Left renal cortex interstitium (tissue), 4 donors: ENCODE measurements at places on chromosomes 5 and 9. TPM values are rescaled to one million over a fixed set of nuclear protein-coding genes. Genes with fewer than 3 reads are reported as not detected.

DNA sequence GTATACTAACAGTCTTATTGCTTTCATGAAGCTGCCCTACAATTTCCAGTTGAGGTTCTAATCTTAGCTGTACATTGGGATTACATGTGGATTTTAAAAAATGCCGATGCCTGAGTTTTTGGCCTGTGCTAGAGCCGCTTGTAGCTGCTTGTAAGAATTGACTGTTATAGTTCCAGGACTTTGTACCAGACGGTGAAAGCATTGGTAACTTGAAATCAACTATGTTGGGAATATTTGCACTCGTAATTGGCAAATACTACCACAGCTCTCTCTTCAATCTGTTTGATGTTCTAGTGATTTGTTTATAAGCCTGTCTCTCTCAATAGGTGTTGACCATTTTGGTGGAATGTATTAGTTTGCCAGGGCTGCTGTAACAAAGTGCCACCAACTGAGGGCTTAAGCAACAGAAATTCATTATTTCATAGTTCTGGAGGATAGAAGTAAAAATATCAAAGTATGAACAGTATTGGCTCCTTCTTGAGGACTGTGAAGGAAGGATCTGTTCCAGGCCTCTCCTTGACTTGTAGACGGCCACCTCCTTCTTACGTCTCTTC lies 50.5 kb upstream of the DHFR start:
- DNase-seq = no peak

- DNase-seq = no peak
These were observed 420.9 kb upstream of the DAP start for GRCh38 chr5:11181940-11182339.

GRCh38 chr5:94093300-94093699 lies 351.9 kb upstream of the POU5F2 start:
- no peak for DNase-seq

DNA sequence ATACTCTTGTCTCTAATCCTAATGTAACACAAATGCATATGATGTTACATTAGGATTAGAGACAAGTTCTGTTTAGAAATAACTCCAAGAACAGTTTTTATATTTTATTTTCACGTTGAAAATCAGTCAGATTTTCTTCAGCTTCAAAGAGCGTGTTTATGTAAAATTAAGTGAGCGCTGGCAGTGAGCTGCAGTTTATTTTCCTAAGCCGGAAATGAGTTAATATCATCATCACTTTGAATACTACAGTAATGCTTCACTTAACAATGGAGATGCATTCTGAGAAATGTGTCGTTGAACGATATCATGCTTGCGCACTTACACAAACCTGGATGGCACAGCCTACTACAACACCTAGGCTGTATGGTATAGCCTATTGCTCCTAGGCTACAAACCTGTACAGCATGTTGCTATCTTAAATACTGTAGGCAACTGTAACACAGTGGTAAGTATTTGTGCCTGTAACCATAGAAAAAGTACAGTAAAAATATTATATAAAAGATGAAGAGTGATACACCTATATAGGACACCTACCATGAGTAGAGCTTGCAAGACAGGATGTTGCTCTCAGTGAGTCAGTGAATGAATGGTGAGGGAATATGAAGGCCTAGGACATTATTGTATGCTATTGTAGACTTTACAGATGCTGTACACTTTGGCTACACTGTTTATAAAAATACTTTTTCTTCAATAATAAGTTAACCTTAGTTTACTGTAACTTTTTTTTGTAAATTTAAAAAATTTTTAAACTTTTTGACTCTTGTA lies 65.9 kb upstream of the C5orf46 start:
- no peak for DNase-seq

GRCh38 chr9:79858508-79858907 lies 286.7 kb downstream of the TLE4 start:
- no peak for DNase-seq

- DNase-seq = no peak
These were observed 3.1 kb upstream of the ZSWIM6 start for GRCh38 chr5:61328791-61329549.

DNA sequence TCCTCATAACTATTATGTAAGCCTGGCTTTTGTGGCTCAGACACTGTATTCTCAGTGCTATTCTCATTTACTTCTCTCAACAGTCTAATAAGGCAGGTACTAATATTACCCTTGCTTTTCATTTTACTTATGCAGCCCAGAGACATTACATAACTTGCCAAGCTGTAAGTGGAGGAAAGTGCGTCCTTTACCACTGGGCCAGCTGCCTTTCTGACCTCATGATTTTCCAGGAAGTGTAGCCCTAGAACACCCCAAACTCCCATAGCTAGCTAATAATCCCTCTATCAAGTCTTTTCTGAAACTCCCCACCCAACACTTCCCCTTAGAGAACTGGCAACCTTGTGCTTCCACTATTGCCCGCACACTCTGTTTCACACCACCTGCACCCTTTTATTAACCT lies 192.9 kb upstream of the HMHB1 start:
- no peak for DNase-seq

DNA sequence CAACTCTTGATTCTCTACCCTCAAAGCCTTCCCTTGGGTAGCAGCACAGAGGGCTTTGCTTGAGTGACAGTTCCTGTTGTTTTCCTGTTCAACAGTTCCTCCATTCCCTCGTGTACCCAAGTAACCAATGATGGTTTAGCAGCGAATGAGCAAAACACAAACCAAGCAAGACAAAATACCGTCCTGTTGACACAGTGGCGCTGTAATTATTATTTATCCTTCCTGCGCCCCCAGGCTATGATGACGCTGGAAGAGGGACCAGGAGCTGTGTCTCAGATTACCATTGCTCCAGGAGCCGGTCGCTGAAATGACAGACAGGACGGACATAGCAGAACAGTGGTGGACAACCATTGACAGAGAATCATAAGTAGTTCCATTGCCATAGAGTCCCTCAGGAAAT lies 154.8 kb downstream of the GADD45G start:
- DNase-seq = no peak

DNA sequence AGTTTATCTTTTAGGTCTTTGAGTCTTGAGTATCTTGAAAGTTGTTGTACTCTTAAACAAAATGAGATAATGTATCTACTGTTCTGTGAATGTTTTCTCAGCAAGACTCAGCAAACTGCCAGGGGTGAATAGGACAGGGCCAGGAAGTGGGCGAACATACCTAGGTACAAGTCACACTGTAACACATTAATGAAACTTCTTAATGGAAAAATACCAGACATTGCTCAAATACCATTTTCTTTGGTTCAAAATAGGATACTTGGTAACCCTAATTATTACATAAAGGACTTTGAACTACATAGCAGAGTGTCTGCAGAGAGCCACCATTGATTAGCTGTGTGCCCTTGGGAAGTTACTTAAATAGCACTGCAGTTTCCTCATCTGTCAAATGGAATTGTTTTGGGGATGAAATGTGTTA lies 197.5 kb downstream of the ARHGEF28 start:
- no peak for DNase-seq

- DNase-seq = no peak
These were observed 136.6 kb upstream of the DAB2 start for GRCh38 chr5:39561421-39561820.

- no peak for DNase-seq
These were observed 17.1 kb upstream of the NOTCH1 start for GRCh38 chr9:136562746-136563495.

DNA sequence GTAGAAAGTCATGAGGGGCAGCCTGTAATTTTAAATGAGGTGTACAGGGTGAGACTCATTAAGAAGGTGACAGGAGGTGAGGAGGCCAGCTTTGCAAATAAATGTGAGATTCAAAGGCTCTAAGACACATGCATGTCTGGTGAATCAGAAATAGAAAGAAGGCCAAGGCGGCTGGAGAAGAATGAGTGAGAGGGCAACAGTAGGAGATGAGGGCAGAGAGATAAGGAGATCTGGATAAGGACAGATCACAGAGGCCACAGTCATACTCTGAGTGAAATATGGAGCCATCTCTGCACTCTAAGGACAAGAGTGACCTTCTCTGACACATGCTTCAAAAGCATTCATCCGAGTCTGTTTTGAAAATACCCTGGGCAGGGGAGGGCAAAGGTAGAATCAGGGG lies 90.7 kb downstream of the RAD23B start:
- DNase-seq = no peak

DNA sequence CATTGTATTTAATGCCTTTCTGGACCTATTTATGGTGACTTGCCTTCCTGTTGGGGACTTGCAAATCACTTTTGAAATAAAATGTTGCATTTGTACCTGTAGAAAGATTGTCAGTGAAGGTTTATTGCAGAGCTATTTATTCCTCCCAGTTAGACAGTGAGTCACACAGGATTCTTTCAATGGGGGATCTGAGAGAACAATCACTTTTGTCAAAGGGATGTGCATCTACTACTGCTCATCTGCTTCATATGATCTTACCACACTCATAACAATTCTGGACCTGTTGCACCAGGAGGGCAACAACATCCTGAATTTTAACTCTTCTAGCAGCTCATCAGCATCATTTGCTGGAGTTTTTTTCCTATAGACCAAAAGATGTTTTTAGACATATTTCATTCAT lies 66.8 kb downstream of the FBXL7 start:
- no peak for DNase-seq

- DNase-seq = no peak
These were observed 78.1 kb downstream of the CFAP95 start for GRCh38 chr9:69898714-69899209.

DNA sequence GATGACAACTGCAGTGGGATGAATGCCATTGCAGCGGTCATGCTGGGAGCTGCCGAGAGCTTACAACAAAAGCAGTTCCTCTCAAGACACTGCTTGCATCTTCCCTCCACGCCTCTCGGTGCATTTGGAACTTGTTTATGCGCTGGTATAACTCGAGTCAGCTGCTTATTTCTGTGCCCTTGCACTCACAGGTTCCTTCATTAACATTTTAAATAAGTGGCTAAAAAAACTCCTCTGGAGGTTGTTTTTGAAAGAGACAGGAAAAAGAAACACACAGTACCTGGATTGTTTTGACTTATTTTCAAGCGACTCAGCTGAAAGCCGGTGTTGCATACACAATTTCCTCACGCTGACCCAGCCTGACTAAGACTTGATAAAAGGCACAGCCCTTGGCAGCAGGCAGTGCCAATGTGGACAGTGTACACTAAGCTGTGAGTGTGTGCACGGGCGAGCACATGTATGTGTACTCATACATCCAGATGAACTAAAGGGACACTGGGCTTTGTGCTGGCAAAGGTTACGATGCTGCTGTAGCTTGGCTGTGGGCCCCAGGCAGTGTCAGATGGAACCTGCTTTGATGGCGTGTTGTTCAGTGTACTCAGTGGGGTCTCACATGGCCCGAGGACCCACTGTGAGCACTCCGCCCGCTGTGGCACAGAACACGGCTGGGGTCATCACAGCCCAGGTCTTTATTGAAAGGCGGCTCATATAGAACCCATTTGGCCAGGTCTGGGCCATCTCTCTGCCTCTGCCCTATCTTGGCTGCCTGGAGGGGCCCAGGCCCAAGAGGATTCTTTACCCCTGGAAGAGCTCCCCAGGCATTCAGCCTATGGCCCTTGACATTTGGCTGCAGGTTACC lies 92.3 kb downstream of the ANKRD33B start:
- no peak for DNase-seq

DNA sequence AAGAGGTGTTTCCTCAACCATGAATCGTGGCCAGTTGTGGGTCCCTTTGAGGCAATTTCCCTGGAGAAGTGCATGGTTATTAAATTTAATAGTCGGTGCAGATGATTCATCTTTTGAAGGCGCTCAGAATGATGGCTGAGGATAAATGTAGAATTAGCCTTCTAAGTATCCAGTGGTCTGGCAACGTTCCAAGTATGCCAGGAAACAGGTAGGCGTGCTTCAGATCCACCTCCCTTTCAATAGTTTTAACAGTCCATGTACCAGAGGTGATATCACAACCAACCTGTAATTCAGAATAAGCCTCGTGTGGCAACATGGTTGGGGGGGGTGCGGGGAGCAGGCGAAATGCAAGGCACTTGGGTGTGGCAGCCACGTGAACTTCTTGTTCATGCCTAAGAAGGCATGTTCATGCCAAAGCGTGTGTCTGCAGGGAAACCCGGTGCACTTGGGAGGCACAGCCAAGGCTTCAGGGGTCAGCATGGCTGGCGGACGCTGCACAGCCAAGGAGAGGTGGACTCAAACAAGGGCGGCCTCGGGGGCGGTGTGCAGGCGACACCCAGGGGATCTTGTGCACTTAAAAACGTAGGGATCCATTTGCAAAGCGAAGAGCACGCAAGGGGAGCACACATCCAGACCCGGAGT lies 5.2 kb upstream of the NKD2 start:
- DNase-seq = no peak

GRCh38 chr9:86926145-86926544 lies 21.2 kb downstream of the GAS1 start:
- DNase-seq = no peak

- no peak for DNase-seq
These were observed 77.0 kb downstream of the ANKRD55 start for GRCh38 chr5:56155992-56156584.

DNA sequence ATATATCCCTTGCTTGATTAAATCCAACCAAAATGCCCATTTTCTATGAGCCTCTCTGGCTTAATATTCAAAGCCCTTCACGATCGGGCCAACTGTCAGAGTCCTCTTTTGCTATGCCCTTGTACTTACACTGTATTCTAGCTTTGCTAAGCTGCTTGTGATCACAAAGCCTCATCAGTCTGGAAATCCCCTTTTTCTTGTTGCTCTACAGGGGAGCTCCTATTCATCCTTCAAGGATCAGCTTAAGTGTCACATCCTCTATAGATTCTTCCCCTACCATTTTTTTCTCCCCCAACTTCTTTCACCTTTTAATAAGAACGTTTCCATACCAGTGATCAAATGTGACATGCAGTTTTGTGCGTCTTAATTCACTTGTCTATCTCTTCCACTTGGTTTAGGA lies 450.4 kb upstream of the CHD1 start:
- no peak for DNase-seq

The MGAT1 gene
- 86.6 TPM for polyA plus RNA-seq

The UCK1 gene
- 40.5 TPM for polyA plus RNA-seq

The BRINP1 gene
- polyA plus RNA-seq = 6.1 TPM

The EHMT1 gene
- polyA plus RNA-seq = 89.3 TPM

The KCTD16 gene
- 2.2 TPM for polyA plus RNA-seq

The SLC6A3 gene
- polyA plus RNA-seq = 0.76 TPM

The FAM200C gene
- polyA plus RNA-seq = 14.0 TPM

The ADGRD2 gene
- polyA plus RNA-seq = 0.07 TPM
